ENCODE measurements at places on chromosomes 6 and 20.

GRCh38 chr6:4974962-4975361, 28.9 kb downstream of the RPP40 start:
- no peak for DNase-seq

DNA sequence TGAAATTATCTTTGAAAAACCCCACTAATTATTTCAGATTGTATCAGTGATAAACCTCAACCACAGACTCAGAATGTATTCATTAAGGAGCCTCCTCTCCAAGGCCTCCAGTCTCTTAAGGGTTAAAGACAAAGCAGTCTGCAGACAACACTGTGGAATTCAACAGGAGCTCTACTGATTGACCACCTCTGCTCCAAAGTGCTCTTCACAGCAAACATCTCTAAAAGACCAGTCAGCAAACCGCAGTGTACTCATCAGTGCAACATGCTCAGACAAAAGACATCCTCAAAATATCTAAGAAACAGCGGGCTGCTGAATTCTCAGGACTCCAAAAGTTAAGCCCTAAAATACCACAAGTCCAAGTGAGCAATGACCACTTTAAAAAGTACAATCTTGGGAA, 42.0 kb downstream of the UQCC1 start:
- no peak for DNase-seq

GRCh38 chr6:33082702-33083101, 6.9 kb downstream of the HLA-DPB1 start:
- no peak for DNase-seq

DNA sequence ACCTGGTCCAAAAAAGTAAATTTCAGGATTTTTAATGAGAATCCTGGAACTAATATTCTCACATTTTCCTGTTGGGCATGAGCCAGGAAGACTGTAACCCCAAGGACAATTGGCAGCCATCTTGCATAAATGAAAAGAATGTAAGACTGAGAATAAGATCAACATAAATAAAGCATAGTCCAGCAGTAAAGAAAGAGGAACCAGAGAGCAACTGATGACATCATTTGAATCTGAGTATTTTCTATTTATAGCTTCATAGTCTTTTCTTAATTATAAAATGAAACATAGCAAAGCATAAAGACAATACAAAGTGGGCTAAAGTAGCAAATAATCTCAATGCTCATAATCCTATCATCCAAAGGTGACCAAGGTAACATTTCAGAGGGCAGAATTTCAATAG, 26.6 kb upstream of the FBXL4 start:
- DNase-seq, result no peak

DNA sequence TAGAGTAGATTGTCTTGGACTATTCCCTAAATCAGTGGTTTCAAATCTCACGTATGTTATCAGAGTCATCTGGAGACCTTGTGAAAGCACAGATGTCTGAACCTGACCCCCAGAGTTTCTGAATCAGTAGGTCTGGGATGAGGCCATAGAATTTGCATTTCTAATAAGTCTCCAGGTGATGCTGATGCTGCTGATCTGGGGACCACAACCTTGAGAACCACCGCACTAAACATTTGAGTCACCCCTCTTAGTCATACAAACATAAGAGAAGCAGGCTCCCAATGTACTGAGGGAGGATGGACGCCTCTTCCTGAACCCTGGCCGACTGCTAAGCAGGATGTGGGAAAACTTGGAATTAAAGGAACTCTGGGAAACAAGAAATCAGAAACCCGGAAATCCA, 187.8 kb upstream of the PRDM1 start:
- DNase-seq, result peak; percentile 5

DNA sequence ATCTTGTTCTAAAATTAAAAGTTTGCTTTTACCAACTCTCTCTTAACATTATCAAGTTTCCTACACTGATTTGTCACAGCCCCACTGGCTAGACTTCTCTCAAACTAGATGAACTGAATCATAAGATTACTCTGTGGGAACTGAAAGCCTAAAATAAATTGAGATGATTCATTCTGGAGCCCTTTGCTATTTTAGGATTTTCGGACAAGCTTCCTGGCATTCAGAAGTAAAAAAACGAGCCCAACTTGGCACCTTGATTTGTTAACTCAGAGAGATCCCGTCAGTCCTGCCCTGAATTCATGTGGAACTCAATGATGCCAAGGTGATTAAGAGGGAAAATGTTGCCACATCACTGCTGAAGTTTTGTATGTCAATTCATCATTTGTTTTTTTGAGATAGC, 122.0 kb upstream of the NRSN1 start:
- no peak for DNase-seq

- DNase-seq, result no peak
Measured at GRCh38 chr6:131212024-131212423, 76.8 kb downstream of the AKAP7 start.

- DNase-seq, result no peak
Measured at GRCh38 chr20:59708326-59708725, 104.0 kb downstream of the PHACTR3 start.

- DNase-seq, result no peak
Measured at GRCh38 chr6:3196770-3197169, 30.7 kb downstream of the TUBB2B start.

GRCh38 chr6:3013901-3014674, 14.4 kb downstream of the NQO2 start:
- no peak for DNase-seq

DNA sequence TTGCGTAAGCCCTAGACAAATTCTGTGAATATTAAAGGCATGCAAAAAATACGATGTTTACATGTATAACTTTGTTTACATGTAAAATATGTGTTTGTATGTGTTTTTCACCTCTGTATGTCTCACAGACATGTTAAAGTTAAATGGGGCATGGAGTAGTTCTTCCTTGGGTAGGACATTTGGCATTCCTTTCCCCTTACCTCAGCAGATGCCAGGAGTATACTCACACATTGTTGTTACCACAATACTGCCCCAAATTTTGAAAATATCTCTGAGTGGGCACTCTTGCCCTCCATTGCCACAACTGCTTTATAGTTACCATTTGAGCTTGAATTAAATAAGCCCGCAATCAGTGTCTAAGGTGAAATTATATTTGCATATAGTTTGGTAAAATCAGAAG, 147.5 kb downstream of the MYO6 start:
- no peak for DNase-seq

DNA sequence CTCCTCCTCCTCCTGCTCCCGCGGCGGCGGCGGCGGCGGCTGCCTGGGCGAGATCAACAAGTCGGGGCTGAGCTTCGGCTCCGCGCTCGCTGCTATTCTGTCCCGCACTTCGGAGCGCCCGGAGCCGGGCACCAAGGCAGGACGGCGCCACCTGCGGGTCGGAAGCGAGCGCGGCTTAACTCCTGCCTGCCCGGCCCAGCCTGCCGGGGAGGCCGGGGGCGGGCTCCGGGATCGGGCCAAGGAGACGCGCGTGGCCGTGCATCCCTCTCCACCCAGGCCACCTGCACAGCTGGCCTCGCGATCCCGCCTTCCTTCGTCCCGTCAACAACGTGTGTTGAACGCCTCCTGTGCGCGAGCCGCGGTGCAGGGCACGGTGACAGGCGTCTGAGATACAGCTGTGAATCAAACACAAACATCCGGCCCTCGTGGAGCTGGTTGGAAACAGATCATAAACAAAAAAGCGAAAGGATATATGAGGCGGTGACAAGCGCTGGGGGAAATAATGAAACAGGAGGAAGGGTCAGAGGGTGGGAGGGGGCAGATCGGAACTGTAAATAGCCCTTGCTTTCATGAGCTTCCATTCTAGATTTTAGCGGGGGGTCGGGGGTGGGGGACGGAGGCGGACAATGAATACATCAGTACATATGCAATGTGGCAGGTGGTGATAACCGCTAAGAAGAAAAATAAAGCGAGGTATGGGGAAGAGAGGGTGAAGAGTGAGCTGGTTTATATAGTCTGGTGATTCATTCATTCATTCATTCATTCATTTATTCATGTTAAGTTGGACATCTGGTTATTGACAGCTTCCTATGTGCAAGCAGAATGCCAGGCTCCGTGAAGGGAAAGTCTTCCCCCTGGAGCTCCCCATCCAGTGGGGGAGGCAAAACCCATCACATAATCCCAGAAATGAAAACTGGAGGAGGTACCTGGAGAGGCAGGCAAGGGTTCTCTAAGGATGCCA, 2.0 kb upstream of the KCNB1 start:
- peak; percentile 47 for DNase-seq

DNA sequence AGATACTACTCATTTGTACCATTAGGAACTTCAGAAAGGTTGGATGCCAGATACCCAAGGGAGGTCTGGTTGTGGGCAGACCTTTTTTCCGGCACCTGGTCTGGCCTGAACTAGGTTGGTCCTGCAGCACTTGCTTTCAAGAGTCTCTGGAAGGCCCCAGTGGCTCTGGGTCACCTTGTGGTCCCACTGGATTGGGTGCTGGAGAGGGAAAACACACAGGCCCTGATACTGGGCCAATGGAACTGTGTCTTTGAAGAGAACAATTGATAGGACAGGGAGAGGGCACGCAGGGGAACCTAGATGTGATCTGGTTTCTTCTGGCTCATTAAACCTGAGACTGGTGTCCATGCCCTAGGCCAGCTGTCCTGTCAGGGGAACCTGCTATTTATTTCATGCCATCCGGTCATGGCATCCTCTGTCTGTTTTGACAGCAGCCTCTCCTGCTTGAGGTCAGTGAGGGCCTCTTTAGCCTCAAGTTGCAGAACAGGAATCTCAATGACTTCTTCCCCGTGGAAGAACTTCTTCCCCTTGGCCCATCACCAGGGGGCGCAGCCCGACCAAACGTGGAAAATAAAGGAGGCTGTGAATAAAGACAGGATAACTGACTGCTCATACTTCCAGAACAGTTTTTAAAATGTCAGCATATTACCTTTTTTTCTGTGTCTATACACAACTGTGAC, 25.0 kb downstream of the TAF8 start:
- DNase-seq, result peak; percentile 41

- no peak for DNase-seq
Measured at GRCh38 chr6:120354452-120355098, 979.7 kb downstream of the TBC1D32 start.

- DNase-seq, result peak; percentile 34
Measured at GRCh38 chr20:56343861-56344381, 14.9 kb upstream of the FAM210B start.

GRCh38 chr20:25257756-25258475, 10.0 kb downstream of the PYGB start:
- no peak for DNase-seq

- no peak for DNase-seq
Measured at GRCh38 chr6:90131614-90132423, 164.8 kb downstream of the BACH2 start.

DNA sequence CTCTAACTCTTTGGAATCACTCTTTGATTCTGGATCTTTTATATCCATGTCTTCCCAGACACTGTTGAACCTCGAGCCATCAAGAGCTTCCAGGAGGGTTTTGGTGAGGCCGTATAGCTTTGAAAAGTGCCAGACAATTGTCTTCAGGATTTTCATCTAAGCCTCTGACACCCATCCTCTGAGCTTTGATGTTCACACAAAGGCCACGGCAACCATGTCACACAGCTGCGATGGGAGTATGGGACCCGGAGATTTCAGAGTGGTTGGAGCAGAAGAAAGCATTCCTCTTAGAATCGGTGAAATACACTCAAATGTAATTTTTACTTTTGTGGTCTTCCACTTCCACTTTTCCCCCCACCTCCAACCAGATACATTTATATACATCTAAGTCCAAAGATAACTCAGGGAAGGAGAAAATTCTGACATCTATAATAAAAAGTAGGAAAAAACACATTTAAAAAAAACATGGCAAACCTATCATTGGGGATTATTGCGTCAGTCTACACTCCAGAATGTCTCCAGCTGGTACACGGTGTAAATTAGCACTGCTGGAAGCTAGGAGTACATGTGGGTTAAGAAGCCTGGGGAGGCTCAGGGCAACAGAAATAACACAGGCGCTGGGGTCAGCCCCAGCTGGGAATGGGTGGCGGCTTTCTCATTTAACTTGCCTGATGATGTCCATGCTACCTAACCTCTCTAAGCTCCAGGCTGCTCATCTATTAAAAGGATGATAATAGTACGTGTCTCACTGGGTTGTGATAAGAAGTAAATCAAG, 92.7 kb downstream of the LY86 start:
- DNase-seq, result no peak

- DNase-seq, result no peak
Measured at GRCh38 chr6:11845664-11846577, 67.3 kb upstream of the ADTRP start.

DNA sequence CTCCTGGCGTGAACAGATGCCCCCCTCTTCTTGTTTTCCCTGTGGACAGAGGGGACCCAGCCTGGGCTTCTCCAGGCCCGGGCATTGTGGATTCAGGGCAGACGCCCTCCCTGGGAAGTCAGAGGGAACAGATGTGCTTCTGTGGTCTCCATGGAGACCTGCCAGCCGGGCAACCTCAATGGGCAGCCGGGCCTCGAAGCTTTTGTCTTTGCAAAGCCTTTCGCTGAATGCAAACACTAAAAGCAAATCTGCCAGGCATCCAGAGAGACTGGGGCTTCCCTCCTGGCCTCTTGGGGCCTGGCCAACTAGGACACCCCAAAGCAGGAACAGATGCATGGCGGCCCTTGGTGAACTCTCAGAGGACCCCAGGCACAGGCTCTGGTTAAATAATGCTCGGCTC, 370.0 kb upstream of the SULF2 start:
- no peak for DNase-seq

DNA sequence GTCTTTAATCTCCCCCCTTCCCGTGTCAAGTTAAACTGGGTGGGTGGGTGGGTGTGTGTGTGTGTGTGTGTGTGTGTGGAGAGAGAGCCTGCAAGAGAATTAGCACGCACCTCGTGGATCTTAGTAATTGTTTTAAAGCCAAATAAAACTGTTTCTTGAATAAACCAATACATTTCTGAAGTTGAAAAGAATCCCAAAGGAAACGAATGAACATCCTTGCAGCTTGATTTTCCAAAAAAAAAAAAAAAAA, 381 bp upstream of the BICRAL start:
- DNase-seq, result no peak

GRCh38 chr6:148440016-148440415, 97.4 kb downstream of the SASH1 start:
- no peak for DNase-seq

GRCh38 chr6:33929575-33930288, 125.9 kb upstream of the MLN start:
- DNase-seq, result no peak

DNA sequence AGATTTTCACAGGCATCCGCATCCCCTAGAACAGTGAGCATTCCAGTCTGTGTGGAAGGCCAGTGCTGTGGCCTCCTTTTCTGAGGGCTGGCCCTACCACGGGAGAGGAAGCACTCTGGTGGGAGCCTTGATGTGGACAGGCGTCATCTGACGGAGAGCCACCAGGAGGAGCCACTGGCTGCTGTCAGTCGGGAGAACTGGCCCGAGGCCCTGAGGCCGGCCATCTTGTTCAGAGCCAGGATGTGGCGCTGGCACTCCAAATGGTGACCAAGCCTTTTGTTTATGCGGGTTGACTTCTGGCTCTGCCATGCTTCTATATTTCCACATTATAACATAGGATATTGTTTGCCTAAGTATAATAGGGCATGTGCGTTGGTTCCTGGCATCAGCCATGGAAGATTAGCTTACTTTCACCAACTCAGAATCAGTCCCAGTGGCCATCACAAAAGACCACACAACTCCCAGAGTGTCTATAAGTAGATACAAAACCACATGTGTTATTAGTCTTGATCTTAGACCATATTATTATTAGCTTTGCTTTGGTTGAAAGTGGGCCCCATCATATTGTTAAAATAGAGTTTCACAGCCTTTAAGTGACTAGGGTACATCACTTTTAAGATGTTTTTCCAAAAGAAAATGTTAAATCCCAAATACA, 273.9 kb upstream of the TAB2 start:
- no peak for DNase-seq

Measured in stimulated activated CD4-positive, alpha-beta T cell treated with anti-CD3 and anti-CD28 coated beads, Interleukin-12 subunit alpha, Interleukin-12 subunit beta, amount 100 ng/mL, for 48 hours (primary cell).